Activated T-helper 1 cell treated with anti-CD3 and anti-CD28 coated beads, Interleukin-12 subunit alpha, Interleukin-12 subunit beta, Interleukin-2, Interleukin-4 antibody, amounts not matched to agents 30 ng/mL and 10 ng/mL and 1 ng/mL, durations not matched to agents 14 hours and 24 hours and 36 hours (primary cell): ENCODE measurements at places on chromosomes 11 and 22. TPM values are rescaled to one million over a fixed set of nuclear protein-coding genes. Genes with fewer than 3 reads are reported as not detected.
A peak's percentile ranks its signal among the peaks of the same experiment; 100 is the strongest.

DNA sequence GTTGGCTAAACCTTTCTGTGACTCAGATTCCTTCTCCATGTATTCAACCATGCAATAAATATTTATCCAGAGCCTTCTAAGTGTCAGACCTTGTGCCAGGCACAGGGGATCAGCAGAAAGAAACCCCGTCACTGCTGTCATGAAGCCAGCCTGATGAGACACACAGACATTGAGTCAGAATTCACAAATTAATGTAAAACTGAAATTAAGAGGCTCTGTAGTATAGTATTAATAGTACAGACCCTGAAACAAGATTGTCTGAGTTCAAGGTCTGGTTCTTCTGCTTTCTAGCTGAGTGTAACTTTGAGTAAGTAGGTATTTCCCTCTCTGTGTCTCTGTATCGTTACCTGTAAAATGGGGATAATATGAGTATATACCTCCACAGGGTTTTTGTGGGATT, 46.9 kb downstream of the ME3 start:
- no peak for DNase-seq

GRCh38 chr11:104999721-105000120, 23.2 kb downstream of the CASP5 start:
- DNase-seq = no peak

The APOBEC3H gene
- total RNA-seq = 5.0 and 7.4 TPM in 2 replicates

GRCh38 chr11:103985041-103985440, 51.4 kb upstream of the DDI1 start:
- DNase-seq = no peak

DNA sequence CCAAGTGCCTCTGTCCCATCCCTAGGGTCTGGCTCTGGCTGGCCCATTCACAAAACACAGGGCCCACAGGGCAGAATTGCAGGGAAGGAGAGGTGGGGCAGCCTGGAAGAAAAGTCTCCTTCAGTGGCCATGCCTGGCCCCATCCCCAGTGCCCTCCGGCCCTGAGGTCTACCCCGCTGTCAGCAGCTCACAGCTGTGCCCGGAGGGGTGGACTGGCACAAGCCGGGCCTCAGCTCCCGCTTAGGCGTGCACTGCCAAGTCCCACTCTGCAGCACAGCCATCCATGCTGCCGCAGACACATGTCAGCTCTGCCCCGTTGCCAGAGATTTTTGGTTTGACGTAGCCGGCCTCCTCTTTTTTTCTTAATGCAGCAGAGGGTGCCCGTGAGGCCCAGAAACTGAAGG, 3.9 kb upstream of the SCN2B start:
- DNase-seq = no peak

DNA sequence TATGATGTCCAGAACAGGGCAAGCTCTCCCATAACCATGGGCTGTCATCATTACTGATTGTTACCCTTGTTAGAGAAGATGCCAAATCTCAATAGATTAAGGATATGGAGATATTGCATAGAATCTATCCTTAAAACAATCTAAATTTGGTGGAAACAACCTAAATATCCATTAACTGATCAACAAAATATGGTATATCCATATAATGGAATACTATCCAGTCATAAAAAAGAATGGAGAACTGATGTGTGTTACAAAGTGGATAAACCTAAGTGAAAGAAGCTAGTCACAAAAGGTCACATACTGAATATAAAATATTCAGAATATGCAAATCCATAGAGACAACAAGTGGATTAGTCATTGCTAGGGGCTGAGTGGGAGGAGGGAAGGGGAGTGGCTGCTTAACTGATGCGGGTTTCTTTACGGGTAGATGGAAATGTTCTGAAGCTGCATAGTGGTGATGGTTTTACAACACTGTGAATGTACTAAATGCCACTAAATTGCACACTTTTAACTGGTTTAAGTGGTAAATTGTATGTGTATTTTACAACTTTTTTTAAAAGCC, 36.1 kb upstream of the SMCO4 start:
- DNase-seq = no peak

DNA sequence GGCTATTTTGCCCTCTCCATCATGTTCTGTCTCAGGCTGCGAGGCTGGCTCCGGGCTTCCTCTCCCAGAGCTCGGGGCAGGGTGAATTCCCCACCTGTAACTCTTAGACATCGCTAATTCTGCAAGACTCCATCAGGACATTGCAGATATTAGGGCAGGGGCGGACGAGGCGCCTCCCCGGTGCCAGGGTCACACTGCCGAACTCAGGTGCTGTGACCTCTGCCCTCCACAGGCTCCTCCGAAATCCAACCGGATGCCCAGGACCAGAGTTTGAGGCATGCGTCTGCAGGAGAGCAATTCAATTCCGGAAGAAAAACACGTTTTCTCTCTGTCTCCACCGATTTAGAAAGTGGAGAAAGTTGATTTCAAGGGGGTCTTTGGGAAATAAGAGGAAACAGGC, 542.7 kb downstream of the BRD1 start:
- no peak for DNase-seq

- no peak for DNase-seq
Measured at GRCh38 chr11:45982656-45983470, 60.4 kb downstream of the LARGE2 start.

DNA sequence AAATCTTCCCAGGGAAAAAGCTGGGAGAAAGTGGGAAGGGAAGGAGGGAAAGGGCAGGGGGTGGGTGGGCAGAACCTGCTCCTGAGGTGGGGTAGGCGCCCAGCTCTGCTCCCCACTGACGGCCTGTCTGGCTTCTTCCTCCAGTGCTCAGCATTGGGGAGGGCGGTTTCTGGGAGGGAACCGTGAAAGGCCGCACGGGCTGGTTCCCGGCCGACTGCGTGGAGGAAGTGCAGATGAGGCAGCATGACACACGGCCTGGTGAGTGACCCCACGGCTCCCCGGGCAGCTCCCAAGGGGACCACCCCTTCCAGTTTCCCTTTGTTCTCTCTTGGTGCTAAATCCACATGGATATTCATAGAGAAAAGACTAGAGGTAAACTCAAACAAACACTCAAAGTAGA, 25.9 kb downstream of the SHANK3 start:
- no peak for DNase-seq

- no peak for DNase-seq
Measured at GRCh38 chr11:102293873-102294601, 23.2 kb upstream of the BIRC3 start.

GRCh38 chr22:46476547-46476941, 60.9 kb downstream of the CELSR1 start:
- DNase-seq = no peak

GRCh38 chr11:57480409-57481137, 20.2 kb downstream of the RTN4RL2 start:
- DNase-seq = peak; percentile 62

The NEU3 gene
- 16.3 and 16.9 TPM in 2 replicates for total RNA-seq

GRCh38 chr22:38505541-38506117, 482 bp downstream of the DDX17 start:
- DNase-seq = no peak

GRCh38 chr11:124638500-124638899, 15.8 kb downstream of the TBRG1 start:
- no peak for DNase-seq

The CDC42EP1 gene
- total RNA-seq = 1.1 and 1.5 TPM in 2 replicates

The IGSF9B gene
- total RNA-seq = 73.6 and 77.2 TPM in 2 replicates

DNA sequence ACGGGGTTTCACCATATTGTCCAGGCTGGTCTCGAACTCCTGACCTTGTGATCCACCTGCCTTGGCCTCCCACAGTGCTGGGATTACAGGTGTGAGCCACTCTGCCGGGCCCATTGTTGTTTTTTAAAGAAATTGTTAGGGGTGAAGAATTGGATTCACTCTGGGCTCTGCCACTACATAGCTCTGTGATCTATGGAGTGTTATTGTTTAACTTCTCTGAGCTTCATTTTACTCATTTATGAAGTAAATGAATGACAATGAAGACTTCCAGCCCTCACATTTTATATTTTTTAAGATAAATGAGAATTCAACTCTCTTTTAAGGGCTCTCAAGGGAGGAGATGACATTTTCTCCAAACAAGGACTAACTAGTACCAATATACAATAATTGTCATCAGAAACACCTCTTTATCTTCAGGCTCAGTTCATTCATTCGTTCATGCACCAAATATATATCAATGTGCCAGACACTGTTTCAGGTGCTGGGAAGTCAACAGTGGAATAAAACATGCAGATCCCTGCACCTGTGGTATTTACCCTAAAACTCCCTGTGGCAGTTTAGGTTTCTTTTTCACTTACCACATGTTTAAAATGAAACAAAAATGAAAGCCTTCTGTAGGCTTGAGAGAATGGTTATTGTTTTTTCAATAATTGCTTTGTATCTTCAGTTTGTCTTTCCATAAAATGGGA, 23.5 kb upstream of the GRAMD1B start:
- no peak for DNase-seq

The CNTN5 gene
- not detected in 2 replicates for total RNA-seq

DNA sequence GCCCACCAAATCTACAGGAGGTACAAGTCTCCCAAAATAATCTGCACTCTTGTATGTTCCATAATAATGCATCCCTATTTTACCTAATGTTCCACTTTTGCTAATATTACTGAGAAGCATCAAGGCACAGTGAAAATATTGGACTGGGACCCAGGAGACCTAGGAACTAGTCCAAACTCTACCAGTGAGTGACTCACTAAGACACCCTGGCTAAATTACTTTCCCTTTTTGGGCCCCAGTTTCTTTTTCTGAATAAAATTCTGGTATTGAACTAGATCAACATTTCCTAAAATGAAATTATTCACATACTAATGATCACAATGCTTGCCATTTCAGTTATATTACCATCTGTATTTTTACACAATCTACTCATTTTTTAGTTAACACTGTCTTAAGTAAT, 19.6 kb downstream of the THAP12 start:
- no peak for DNase-seq

DNA sequence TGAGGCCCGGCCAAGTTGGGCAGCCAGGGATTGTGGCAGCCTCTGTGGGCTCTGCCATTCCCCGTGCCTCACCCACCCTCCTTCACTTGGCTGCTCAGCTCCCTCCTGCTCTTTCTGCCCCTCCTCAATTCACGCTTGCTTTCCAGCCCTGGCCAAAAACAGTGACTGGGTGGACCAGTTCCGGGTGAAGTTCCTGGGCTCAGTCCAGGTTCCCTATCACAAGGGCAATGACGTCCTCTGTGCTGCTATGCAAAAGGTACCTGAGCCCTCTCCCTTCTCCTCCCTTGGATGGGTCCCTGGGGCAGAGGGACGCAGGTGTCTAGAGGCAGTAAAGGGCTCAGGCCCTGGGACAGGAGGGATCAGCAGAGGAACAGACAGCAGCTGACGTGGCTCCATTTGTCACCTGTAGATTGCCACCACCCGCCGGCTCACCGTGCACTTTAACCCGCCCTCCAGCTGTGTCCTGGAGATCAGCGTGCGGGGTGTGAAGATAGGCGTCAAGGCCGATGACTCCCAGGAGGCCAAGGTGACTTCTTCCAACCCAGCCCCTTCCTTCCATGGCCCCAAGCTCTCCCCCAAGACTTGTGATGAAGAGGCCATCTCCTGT, 2.7 kb downstream of the FREY1 start:
- DNase-seq = no peak

DNA sequence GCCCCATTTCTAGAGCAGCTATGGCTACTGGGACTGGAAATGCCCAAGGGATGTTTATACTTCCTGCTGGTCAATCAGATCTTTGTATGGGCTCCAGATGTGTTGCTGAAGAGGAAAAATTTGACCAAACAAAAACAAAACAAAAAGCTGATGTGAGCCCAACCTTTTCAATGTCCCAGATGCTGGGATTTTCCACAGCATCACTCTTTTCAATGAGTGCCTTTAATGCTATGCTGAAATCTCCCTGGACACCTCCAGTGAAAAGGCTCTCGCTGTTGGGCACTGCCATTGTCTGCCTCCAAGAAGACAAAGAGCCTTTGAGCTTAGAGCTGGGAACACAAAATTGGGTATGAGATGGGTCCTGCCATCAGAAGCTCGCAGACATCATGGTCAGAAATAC, 671.9 kb downstream of the NTM start:
- DNase-seq = no peak

The SULT4A1 gene
- not detected in 2 replicates for total RNA-seq

- no peak for DNase-seq
Measured at GRCh38 chr11:19370100-19370861, 129.5 kb upstream of the E2F8 start.

DNA sequence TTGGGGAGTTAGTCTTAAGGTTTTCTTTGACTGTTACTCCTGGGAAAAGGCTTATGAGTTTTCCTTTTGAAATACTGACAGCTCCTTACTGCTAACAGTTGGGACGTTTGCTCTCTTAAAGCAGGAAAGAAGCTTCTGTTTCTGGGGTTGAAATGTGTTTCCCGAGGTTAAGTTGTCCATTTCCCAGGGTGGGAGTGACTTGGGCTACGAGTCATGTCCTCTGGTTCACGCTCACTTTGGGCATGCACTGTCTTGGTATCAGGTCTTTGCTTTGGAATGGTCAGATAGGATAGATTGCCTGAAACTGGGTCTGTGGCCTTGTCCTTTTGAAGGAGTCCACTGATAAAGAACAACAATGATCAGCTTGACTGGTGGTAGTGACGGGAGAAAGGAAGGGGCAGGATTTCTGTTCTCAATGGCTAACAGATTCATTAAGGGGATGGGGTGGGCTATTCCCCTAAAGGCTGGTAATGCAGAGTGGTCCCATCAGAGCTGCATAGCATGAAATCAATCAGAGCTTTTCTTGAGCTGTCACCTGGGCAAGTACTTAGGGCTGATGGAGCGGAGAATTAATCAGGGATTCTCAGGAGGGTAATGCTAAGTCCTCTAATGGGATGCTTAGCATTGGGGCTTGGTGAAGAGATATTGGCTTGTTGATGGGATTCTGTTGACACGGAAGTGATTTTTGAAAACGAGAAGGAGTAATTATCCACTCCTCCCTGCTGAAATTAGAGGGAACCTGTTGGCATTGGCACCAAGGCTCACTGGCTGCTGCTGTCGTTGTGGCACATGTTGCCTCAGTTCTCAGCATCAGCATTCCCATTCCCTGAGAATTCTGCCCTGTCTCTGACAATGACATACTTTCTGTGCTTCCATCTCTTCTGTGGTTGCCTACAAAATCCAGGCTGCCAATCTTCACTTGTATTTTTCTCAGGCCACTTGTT, 81.6 kb downstream of the TEAD1 start:
- no peak for DNase-seq

The TTC36 gene
- total RNA-seq = 0.59 and 0.91 TPM in 2 replicates

DNA sequence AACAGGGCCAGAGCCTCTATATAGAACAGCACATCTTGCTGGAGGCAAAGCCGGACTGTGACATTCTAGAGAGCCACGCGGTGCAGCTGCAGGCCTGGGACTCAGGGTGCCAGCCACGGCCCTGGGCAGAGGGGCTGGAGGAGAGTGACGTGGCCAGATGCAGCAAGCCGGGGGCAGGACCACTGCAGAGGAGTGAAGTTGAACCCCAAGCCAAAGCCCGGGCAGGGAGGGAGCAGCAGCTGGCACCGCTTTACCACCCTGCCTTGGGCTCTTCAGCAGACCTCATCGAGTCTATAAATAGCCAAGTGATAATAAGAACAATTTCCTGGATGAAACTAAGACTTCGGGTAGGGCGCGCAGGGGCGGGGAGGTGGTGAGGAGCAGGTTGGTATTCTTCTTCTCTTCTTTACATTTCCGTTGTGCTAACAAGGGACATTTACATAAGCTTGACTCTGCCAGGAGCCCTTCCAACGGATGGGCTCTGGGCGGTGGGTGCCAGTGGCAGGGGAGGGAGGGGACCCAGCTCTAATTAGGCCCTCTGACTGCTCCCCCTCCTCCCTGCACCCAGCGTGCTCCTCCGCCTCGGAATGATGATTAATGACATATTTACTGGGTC, 110.2 kb downstream of the ST3GAL4 start:
- peak; percentile 9 for DNase-seq

The TENM4 gene
- 0.03 TPM in 1 of 2 replicates, not detected in the other for total RNA-seq

The BTBD18 gene
- total RNA-seq = 0.07 TPM in 1 of 2 replicates, not detected in the other
